Natural killer cell (primary cell): ENCODE measurements at places on chromosomes 11 and 22. TPM values are rescaled to one million over a fixed set of nuclear protein-coding genes. Genes with fewer than 3 reads are reported as not detected.

REXO2 gene
- total RNA-seq = 32.8 TPM

OR5B2 gene
- not detected for total RNA-seq

SLCO2B1 gene
- total RNA-seq = not detected

ST14 gene
- total RNA-seq = 1.9 TPM

INTS4 gene
- total RNA-seq = 67.5 TPM

ATF4 gene
- total RNA-seq = 235 TPM

KDM4F gene
- total RNA-seq = not detected

ZNF408 gene
- total RNA-seq = 19.0 TPM

CASP5 gene
- 1.3 TPM for total RNA-seq

OR1S2 gene
- not detected for total RNA-seq

TREH gene
- total RNA-seq = not detected

UBQLNL gene
- 0.61 TPM for total RNA-seq

CD151 gene
- total RNA-seq = 52.9 TPM

C11orf86 gene
- not detected for total RNA-seq

PIM3 gene
- 107 TPM for total RNA-seq

IGSF9B gene
- 4.3 TPM for total RNA-seq

CDKN1C gene
- 6.3 TPM for total RNA-seq

GNG3 gene
- total RNA-seq = not detected

ELMOD1 gene
- not detected for total RNA-seq

GRK3 gene
- total RNA-seq = 7.2 TPM

TSSK2 gene
- not detected for total RNA-seq

GRIK4 gene
- 21.9 TPM for total RNA-seq

GPHA2 gene
- total RNA-seq = not detected

TBX1 gene
- 4.6 TPM for total RNA-seq

LDHA gene
- 228 TPM for total RNA-seq

PTPN5 gene
- not detected for total RNA-seq

CHRM1 gene
- not detected for total RNA-seq

C22orf42 gene
- not detected for total RNA-seq

RAC2 gene
- 647 TPM for total RNA-seq

DTX4 gene
- total RNA-seq = 0.59 TPM

SCGB2A2 gene
- total RNA-seq = not detected
